ENCODE measurements at places on chromosomes 4 and X. TPM values are rescaled to one million over a fixed set of nuclear protein-coding genes. Genes with fewer than 3 reads are reported as not detected.

- DNase-seq: no peak
Measured at GRCh38 chrX:120294651-120295050, 16.6 kb downstream of the TMEM255A start.

Gene PSAPL1
- 0.09 TPM for total RNA-seq

GRCh38 chr4:133938061-133938460, 263.5 kb downstream of the PABPC4L start:
- no peak for DNase-seq

Gene SLC25A4
- total RNA-seq: 22.7 TPM

DNA sequence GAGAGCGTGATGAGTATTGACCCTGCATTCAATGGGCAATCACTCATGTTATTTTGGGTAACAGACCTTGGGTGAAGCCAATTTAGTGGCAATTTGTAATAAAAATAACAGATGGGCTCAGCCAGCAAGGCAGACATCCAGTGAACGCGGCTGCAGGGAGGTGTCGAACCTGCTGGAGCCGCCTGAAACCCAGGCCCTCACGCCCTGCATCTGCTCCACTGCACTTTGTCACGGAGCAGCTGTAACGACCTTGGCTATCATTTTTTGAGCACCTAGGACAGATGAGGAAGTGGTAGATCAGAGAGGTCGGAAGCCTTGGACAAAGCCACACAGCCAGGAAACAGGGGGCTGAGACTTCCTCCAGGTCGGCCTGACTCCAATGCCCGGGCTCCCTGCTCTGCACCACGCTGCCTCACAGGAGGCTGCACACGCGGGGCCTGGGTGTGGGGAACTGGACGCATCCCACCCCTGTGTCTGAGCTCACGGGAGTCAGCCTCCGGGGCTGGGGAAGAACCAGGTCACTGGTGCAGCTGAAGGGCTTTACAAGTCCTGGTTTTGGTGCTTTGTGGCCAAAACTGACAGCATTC, 19.4 kb downstream of the HMX1 start:
- no peak for DNase-seq

GRCh38 chr4:154361450-154361849, 130.1 kb downstream of the DCHS2 start:
- no peak for DNase-seq

Gene SYNPO2
- 113 TPM for total RNA-seq

DNA sequence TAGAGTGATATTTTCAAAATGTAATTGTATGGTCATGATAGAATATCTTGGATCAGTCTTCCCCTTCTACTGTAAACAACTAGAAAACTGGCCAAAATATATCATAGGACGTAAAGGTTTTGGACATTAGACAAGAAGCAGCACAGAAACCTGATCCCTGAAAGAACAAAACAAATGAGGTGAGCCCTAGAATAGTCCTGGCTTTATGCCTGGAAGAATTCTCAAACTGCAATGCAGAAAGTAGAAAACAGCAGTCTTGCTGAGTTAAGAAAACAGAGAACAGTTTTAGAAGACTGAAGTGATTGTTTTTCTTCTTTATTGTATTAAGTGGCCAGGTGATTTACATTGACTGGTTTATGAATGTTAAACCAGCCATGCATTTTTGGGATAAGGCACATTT, 19.5 kb downstream of the NSUN7 start:
- no peak for DNase-seq

DNA sequence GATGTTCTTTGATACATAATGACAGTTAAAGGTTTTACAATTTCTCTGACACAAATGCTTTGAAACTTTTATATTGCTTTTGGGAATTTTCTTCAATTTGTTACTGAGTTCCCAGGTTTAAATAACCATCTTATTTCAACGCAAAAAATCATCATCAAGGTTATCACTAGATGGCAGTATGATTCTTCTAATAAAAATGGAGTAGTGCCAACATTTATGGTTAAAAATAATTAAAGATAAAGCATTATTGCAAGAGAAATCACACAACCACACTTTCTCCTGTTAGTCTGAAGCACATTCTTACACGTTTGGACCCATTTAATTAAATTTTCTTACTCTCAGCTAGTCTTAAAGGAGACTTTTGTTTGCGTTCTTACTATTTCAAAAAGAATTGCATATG, 611.3 kb upstream of the CPXCR1 start:
- DNase-seq: no peak

DNA sequence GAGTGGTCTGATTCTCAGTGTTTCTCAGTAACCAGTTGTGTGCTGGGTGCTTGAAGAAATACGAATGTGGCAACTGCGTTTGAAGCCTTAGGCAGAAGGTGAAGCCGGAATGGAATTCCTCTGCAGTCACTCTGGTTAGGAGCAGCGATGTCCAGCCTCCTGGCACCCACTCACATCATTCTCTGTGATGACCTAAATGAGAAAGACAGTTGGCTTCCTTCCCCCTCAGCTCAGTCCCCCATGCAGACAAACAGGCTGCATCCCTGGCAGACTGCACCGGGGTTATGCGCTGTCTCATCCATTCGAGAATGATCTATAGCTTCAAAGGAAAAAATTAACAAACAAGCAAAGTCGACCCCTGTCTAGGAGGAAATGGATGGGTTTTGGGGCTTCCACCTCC, 170.1 kb upstream of the SCML1 start:
- DNase-seq: no peak

DNA sequence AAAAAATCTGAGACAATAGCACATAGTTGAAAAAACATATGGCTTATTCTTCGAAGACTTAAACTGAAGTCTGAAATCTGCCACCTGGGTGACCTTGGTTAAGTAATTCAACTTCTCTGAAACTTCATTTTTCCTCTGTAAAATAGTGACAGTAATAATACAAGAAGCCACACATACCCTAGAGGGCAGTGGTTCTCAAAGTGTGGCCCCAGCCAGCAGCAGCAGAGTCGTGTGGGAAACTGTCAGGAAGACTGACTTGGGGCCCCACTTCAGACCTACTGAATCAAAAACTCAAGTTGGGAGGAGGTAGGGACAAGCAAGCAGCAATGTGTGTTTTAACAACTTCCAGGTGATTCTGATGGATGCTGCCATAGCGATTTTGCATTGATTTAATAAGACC, 249.9 kb downstream of the HNRNPD start:
- DNase-seq: no peak

- no peak for DNase-seq
Measured at GRCh38 chrX:20519826-20520225, 253.1 kb upstream of the RPS6KA3 start.

Gene TAF9B
- total RNA-seq: 20.3 TPM

Gene L1CAM
- 83.2 TPM for total RNA-seq

DNA sequence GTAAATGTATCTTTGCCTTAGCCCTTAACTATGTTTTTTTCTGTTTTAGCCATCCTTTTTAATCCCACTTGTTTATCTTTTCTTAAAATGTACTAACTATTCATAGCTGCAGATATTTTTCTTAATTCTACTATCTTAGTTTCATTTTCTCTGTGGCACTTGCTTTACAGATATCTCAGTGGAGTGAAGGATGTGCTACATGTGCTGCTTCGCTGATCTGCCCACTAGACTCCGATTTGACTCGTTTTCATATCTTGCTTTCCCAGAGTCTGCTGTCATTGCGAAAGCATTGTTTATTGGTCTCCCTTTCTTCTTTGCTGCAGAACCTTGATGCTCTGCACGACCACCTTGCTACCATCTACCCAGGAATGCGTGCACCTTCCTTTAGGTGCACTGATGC, 30.6 kb downstream of the GUCY1B1 start:
- DNase-seq: no peak

DNA sequence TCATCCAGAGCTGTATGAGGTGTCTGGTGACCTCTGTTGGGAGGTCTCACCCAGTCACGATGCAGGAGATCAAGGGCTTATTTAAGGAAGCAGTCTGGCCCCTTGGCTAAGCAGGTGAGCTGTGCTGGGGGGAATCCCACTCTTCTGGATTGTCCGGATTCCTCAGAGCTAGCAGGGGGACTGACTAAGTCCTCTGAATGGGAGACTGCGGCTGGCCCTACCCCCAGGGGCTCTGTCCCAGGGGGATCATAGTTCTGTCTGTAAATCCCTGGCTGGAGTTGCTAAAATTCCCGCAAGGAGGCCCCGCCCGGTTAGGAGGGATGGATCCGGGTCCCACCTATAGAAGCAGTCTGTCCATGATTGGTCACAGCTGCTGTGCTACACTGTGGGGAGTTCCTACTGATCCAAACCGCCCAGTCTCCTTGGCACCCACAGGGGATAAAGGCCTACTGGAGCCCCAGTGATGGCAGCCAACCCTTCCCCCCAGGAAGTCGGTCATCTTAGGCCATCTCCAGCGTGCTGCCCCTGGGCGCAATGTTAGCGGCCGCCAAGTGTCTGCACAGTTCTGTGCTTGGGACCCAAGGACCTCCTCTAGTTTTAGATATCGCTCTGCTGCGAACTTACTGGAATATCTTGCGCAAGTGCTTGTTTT, 118.2 kb upstream of the KLF8 start:
- DNase-seq: no peak

DNA sequence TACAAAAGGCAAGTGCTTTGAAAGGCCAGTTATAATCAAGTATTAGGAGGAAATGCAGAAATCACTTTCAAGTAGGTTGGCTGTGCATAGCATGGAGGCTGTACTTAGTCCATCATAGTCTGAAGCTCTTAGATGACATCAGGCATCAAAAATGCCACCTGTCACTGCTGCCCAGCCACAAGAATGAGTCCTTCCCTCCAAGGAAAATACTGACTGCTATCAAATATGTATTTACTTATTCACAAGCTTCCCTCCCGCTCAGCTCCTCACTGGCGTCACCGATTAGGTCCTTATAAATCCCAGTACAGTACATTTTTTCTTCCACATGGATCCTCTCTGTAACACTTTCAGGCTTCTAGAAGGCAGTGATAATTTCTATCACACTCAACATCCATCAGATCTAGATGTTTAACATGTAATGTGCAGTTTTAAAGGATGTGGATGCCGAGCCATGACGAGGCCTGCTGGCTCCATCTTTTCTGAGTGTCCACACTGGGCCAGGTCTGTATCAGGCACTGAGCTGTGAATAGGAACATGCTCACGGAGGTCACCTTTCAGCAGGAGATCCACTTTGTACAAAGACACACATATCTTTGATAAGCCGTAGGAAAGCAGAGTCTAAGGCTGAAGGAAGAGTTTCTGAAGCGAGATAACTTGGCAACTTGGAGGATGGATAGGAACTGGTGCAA, 121.9 kb downstream of the PALLD start:
- no peak for DNase-seq

Gene CXCL13
- total RNA-seq: not detected

Gene RHOXF1
- 0.67 TPM for total RNA-seq

Gene HERC6
- 9.5 TPM for total RNA-seq

GRCh38 chr4:22514481-22514880, 1.4 kb downstream of the ADGRA3 start:
- DNase-seq: no peak

Gene ATP2B3
- 0.09 TPM for total RNA-seq

DNA sequence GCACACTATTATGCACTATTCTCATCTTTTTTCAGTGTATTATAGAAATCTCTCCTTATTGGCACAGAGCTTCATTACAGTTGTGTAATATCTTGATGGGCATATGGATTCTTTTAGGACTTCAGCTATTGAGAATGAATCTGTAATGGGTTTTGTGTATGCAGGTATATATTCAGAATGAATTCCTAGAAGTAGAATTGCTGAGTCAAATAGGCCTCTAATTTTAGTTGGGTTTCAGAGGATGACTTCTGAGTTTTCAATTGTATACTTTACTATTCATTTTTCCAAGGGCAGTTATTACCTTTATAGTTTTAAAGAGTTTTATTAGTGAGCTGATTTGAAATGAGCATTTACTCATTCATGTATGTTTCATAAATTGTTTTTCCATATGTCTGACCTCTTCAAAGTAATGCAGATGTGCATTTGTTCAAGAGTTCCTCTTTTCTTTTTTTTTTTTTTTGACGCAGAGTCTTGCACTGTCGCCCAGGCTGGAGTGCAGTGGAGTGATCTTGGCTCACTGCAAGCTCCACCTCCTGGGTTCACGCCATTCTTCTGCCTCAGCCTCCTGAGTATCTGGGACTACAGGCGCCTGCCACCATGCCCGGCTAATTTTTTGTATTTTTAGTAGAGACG, 19.5 kb downstream of the CASP6 start:
- no peak for DNase-seq

- no peak for DNase-seq
Measured at GRCh38 chr4:29680644-29681043, 1039.5 kb upstream of the PCDH7 start.

- no peak for DNase-seq
Measured at GRCh38 chr4:143291314-143291713, 45.4 kb upstream of the GAB1 start.

Gene GPR143
- not detected for total RNA-seq
